ENCODE measurements at places on chromosomes 1 and 21. TPM values are rescaled to one million over a fixed set of nuclear protein-coding genes. Genes with fewer than 3 reads are reported as not detected.
A peak's percentile ranks its signal among the peaks of the same experiment; 100 is the strongest.

NFYC gene
- total RNA-seq, result 46.9 TPM

DNA sequence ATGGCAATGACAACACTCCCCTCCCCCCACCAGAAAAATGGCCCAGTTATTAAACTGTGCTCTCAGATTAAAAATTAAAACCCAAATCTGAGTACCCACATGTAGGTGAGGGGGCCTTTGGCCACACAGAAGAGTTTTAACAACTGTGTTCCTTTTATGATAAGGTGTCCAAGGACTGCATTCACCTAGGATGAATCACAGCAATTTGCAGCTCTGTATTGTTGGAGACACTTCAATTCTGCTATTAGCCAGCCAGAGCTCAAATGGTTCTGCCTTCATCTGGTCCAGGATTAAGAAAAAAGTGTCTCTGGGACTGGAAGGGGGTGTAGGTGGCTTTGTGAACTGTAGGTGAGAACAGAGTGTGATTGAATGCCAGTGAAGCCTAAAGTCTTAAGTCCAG lies 43.3 kb upstream of the DIRAS3 start:
- no peaks in the 10 kb centered on the region for H3K27me3 ChIP-seq
- no peaks in the 10 kb centered on the region for H3K4me1 ChIP-seq
- no peaks in the 10 kb centered on the region for H3K36me3 ChIP-seq
- H3K27ac ChIP-seq, result no peak overlapping the region
- DNase-seq, result no peak

DNA sequence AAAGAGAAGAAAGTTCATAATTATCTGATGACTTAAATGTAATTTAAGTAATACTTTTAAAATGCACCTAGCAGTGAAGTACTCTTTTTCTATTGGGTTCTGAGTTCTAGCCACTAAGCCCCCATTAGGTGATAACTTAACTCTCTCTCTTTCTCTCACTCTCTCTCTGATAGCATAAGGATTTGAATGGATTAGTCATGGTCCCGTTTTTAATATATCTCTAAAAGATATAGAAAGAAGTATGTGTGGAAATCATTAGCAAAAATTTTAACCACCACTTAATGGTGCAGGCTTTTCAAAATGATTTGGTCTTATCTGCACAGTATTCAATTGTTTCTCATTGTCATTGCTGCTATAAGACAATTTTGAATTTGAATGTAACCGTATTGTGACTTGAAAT lies 78.2 kb downstream of the RWDD3 start:
- no peaks in the 10 kb centered on the region for H3K27me3 ChIP-seq
- no peaks in the 10 kb centered on the region for H3K4me1 ChIP-seq
- no peak for DNase-seq
- no peaks in the 10 kb centered on the region for H3K36me3 ChIP-seq

UBE2U gene
- not detected for total RNA-seq

GRCh38 chr1:62295921-62296491 lies 23.2 kb downstream of the KANK4 start:
- H3K36me3 ChIP-seq, result no peaks in the 10 kb centered on the region
- H3K27ac ChIP-seq, result no peak overlapping the region
- no peaks in the 10 kb centered on the region for H3K4me1 ChIP-seq
- H3K27me3 ChIP-seq, result no peaks in the 10 kb centered on the region

DNA sequence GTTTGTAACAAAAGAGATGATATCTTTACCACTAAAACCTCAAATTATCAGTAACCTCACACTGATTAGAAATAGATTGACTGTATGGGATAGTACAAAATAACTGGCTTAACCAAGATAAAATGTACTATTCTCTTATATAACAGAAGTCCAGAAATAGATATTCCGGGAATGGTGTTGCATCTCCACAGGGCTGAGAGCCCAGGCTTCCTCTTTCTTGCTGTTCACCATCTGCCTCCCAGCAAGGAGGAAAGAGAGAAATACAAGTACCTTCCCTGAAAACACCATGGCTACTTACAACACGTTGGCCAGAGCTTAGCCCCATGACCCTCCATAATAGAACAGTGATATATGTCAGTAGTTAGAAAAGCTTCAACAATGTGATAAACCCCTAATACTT lies 47.0 kb upstream of the KCNK1 start:
- DNase-seq, result no peak
- no peaks in the 10 kb centered on the region for H3K27me3 ChIP-seq
- no peak overlapping the region for H3K4me3 ChIP-seq
- no peaks in the 10 kb centered on the region for H3K4me1 ChIP-seq
- no peak overlapping the region for H3K27ac ChIP-seq
- no peaks in the 10 kb centered on the region for H3K36me3 ChIP-seq

- no peak overlapping the region for H3K27ac ChIP-seq
- H3K36me3 ChIP-seq, result no peaks in the 10 kb centered on the region
- no peaks in the 10 kb centered on the region for H3K27me3 ChIP-seq
- no peak overlapping the region for H3K4me3 ChIP-seq
- DNase-seq, result no peak
Observed at GRCh38 chr1:107273515-107273914, 132.7 kb downstream of the NTNG1 start.

DNA sequence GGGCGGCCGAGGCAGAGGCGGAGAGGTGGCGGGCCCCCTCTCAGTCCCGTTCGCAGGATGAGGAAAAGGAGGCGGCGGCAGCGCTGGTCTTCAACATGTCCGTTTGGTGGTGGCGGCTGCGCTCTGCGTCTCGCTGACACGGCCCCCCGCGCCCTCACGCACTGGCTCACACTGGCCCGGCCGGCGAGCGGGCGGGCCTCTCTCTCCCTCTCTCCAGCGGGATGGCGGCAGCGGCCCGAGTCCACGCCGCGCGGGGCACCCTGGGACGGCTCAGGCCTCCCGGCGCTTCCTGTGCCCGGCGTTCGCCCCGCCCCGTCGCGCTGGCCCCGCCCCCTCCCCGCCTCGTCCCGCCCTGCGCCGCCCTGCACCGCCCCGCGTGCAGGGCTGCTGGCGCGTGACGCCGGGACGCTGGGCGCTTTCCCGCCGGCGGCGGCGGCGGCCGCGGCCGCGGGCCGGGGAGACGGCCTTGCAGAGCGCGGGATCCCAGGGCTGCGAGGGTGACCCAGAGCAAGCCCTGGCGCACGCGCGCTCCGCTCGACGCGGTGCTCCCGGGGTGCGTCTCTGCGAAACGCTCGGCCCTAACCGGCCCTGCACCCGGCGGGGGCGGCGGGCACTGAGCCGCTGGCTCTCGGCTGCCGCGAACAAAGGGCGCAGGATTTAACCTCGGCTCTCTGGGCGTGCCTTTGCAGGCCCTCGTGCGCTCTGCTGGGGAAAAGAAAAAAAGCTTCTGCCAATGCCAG lies at the start of gene SCAF4:
Gene SCAF4 (minus strand): TSS at position 262 of the 740 bp plus-strand sequence. CDS start 426 bp downstream, outside the sequence.
- H3K36me3 ChIP-seq, result no peaks in the 10 kb centered on the region
- DNase-seq, result peak; percentile 92
- peaks cover 24% of the 10 kb centered on the region for H3K4me1 ChIP-seq
- H3K4me3 ChIP-seq, result peak within 1 kb of the TSS; percentile 96
- H3K27ac ChIP-seq, result peak within 1 kb of the TSS; percentile 97

DNA sequence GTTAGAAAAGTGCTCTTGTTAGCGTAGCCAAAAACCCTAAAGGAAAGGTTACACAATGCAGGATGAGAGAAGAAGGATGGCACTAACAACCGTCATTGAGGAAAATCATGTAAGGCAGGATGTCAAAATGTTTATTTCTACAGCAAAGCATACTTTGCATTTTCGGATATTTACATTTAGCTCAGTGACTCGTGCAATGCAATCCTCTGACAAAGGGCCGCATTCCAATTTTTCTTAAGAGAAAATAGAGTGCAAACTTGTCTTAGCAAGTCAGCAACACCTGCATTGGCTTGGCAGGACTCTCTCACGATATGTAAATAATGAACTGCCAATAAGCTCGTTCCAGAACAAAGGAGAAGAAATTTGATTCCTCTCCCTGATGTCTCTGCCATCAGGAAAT lies 33.3 kb downstream of the TIAM1 start:
- no peak for DNase-seq
- H3K4me3 ChIP-seq, result no peak overlapping the region
- H3K27ac ChIP-seq, result no peak overlapping the region

- DNase-seq, result no peak
- no peak overlapping the region for H3K4me3 ChIP-seq
- no peak overlapping the region for H3K27ac ChIP-seq
- H3K27me3 ChIP-seq, result no peaks in the 10 kb centered on the region
- H3K4me1 ChIP-seq, result no peaks in the 10 kb centered on the region
- peaks cover 5% of the 10 kb centered on the region for H3K36me3 ChIP-seq
Observed at GRCh38 chr1:9269078-9269501, 23.6 kb upstream of the SPSB1 start.

GRCh38 chr1:111270771-111271463 lies 19.7 kb upstream of the CHIA start:
- no peak overlapping the region for H3K4me3 ChIP-seq
- H3K27me3 ChIP-seq, result peaks cover 18% of the 10 kb centered on the region
- no peaks in the 10 kb centered on the region for H3K4me1 ChIP-seq

SH2D2A gene
- total RNA-seq, result 1.9 TPM

All from colonic mucosa (tissue), 4 donors.